ENCODE measurements at places on chromosomes 2 and 18. TPM values are rescaled to one million over a fixed set of nuclear protein-coding genes. Genes with fewer than 3 reads are reported as not detected.
A peak's percentile ranks its signal among the peaks of the same experiment; 100 is the strongest.

The TMEFF2 gene
- not detected for total RNA-seq

The CCDC68 gene
- total RNA-seq: not detected

The CFC1 gene
- total RNA-seq: not detected

The DSG4 gene
- total RNA-seq: not detected

The PAX8 gene
- total RNA-seq: 0.43 TPM

The RGPD4 gene
- total RNA-seq: 0.07 TPM

The TDRD15 gene
- not detected for total RNA-seq

- DNase-seq: no peak
- peak overlapping the region; percentile 57 for H3K27ac ChIP-seq
- no peaks in the 10 kb centered on the region for H3K27me3 ChIP-seq
- no peak overlapping the region for H3K4me3 ChIP-seq
- peaks cover 62% of the 10 kb centered on the region for H3K4me1 ChIP-seq
Observed at GRCh38 chr2:201137505-201138400, 21.8 kb downstream of the CFLAR start.

DNA sequence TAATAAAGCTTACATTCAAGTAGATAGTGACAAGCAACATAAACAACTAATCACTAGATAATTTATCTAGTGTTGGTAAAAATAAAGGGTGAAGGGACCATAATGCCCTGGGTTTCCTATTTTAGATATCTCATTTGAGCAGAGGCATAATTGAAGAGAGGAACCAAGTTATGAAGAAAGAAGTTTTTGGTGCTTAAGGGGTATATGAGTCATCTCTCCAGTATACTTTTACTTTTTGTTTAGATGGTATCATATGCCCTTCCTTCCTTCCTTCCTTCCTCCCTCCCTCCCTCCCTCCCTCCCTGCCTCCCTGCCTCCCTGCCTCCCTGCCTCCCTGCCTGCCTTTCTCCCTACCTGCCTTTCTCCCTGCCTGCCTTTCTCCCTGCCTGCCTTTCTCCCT lies 1053.5 kb upstream of the CELF4 start:
- no peaks in the 10 kb centered on the region for H3K36me3 ChIP-seq
- peaks cover 2% of the 10 kb centered on the region for H3K4me1 ChIP-seq
- H3K27me3 ChIP-seq: no peaks in the 10 kb centered on the region
- DNase-seq: no peak
- H3K4me3 ChIP-seq: no peak overlapping the region

DNA sequence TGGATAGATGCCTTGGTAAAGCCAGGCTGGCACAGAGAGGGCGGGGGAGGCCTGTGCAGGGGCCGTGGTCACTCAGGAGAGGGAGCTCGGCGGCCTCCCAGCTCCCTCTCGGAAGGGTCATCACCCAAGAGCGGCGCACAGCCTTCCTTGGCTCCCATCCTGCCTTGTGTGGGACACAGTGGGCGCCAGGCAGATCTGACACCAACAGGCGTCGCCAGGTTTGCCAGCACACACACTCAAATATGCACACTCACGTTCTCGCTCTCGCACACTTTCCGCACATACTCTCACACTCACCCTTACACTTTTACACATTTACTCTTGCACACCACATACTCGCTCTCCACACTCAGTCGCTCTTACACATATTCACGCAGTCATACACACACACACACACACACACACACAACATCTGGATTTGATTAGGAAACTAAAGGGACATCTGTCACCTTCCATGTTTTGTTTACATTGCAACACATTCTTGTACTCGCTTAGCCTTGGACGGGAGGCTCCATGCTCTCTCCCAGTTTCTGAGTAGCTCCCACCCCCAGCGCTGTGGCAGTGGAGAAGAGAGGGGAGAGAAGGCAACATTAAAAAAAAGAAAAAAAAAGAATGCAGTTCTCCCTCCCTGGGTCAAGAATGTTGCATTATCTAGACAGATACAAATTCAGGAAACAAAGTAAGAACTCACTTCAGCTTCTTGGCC lies 10.5 kb downstream of the CHMP1B start:
- H3K27me3 ChIP-seq: peaks cover under 1% of the 10 kb centered on the region
- H3K4me1 ChIP-seq: peaks cover 11% of the 10 kb centered on the region
- H3K36me3 ChIP-seq: no peaks in the 10 kb centered on the region
- H3K27ac ChIP-seq: no peak overlapping the region
- no peak overlapping the region for H3K4me3 ChIP-seq

DNA sequence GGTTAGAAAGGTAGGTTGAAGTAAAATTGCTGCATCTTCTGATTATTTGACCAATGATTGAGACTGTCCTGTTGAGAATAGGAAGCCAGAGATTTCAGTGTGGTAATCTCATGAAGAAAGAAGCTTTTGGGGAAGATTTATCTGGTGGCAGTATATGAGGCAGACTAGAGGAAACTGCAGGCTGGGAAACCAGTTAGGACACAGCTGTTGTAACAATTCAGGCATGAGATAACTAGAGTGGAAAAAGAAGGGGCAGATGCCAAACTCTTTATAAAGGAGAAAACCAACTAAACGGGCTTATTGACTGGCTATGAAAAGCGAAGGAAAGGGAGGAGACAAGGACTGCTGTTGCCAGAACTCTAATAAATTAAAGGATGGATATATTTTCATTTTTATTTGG lies 155.6 kb downstream of the TTC27 start:
- no peak overlapping the region for H3K27ac ChIP-seq
- no peak overlapping the region for H3K4me3 ChIP-seq
- DNase-seq: no peak

DNA sequence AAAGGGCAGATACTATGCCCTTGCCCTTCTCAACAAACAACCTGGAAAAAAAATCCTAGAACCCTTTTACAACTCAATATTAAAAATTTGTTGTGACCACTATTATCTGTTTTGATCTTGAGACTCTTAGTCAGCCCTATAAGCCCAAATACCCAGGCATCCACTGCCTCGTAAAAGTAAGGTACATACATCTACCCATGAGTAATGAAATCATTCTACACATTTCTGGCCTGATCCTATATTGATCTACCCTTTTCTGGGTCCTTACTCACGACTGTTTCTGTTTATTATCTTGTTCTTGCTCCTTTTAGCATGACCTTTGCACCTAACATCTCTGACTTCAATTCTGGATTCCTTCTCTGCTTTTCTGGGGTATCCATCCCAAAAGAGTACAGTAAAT lies 56.8 kb downstream of the SCG2 start:
- no peaks in the 10 kb centered on the region for H3K36me3 ChIP-seq
- H3K27me3 ChIP-seq: peaks cover 2% of the 10 kb centered on the region
- DNase-seq: no peak
- no peaks in the 10 kb centered on the region for H3K4me1 ChIP-seq
- H3K27ac ChIP-seq: no peak overlapping the region

DNA sequence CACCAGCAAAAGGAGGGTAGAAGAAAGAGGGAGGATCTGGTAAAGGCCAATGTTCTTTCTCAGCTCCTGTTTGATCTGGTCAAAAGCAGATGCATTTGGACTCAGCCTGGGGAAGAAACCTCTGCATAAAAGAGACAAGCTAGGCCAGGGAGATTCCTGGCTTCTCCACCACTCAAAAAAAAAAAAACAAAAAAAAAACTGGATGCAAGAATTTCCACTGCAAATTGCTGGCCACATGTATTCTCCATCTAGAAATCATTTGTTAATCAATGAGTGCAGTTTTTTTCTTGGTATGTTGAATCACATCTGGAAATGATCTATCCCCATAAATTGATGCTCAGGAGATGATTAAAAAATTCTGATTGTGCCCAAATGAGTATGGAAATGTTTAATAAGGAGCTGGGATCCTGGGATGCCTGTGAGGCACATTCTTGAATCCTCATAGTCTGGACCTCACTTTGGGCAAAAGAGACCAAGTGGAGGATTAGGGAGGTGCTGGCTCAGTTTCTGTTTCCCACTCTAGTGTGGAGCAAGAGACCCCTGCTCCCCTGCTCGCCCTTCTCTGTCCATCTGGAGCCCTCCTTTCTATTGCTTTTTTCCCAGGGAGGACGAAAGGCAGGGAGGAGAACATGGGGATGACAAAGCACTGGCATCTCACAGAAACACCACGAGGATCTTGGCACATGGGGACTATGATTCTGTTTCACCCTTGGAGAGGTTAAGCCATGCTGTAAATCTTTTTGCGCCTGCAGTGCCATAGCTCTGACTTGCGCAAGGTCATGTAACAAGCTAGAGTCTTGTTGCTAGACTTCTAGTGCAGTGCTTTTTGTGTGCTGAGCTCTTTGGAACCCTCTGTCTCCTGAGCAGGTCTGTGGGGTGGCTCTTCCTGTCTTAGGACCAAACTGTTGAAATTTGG lies 57.6 kb downstream of the APOB start:
- H3K4me3 ChIP-seq: no peak overlapping the region
- H3K27ac ChIP-seq: no peak overlapping the region
- no peaks in the 10 kb centered on the region for H3K4me1 ChIP-seq
- no peak for DNase-seq
- no peaks in the 10 kb centered on the region for H3K36me3 ChIP-seq

DNA sequence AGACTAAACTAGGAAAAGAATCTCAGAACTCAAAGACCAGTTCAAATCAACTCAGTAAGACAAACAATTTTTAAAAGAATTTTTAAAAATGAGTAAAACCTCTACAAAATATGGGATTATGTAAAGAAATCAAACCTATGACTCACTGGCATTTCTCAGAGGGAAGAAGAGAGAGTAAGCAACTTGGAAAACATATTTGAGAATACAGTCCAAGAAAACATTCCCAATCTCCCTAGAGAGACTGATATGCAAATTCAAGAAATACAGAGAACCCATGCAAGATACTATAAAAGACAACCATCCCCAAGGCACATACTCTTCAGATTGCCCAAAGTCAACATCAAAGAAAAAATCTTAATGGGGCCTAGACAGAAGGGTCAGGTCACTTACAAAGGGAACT lies 162.7 kb downstream of the WDPCP start:
- no peak overlapping the region for H3K27ac ChIP-seq
- DNase-seq: no peak
- H3K4me1 ChIP-seq: peaks cover 4% of the 10 kb centered on the region

GRCh38 chr18:3722649-3723433 lies 272.9 kb downstream of the TGIF1 start:
- DNase-seq: no peak
- no peak overlapping the region for H3K27ac ChIP-seq
- peaks cover 4% of the 10 kb centered on the region for H3K27me3 ChIP-seq
- H3K4me1 ChIP-seq: no peaks in the 10 kb centered on the region
- H3K4me3 ChIP-seq: no peak overlapping the region

- H3K27ac ChIP-seq: no peak overlapping the region
- DNase-seq: no peak
- H3K27me3 ChIP-seq: peaks cover 4% of the 10 kb centered on the region
- no peaks in the 10 kb centered on the region for H3K4me1 ChIP-seq
- peaks cover 3% of the 10 kb centered on the region for H3K36me3 ChIP-seq
Observed at GRCh38 chr18:76483780-76484179, 11.3 kb downstream of the ZNF516 start.

DNA sequence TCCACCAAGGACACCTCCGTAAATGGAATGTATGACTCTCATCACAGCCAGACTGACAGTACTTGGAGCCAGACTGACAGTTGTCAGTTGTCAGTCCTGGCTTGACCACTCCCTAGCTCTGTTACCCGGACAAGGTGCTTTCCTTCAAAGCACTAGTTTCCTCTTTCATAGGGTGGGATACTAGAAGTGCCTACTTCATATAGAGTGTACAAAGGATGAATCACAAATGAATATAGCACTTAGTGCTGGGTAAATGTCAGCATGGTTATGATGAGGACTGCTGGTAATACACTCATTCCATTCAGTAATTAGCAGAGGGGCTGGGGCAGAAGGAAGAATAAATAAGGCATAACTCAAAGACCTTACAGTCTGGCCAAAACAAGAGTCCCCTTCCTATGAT lies 91.4 kb downstream of the ARL4C start:
- DNase-seq: no peak
- no peaks in the 10 kb centered on the region for H3K36me3 ChIP-seq
- H3K27me3 ChIP-seq: no peaks in the 10 kb centered on the region
- H3K4me3 ChIP-seq: no peak overlapping the region
- H3K4me1 ChIP-seq: peaks cover 52% of the 10 kb centered on the region

- no peaks in the 10 kb centered on the region for H3K4me1 ChIP-seq
- no peaks in the 10 kb centered on the region for H3K36me3 ChIP-seq
- no peak overlapping the region for H3K4me3 ChIP-seq
- no peak overlapping the region for H3K27ac ChIP-seq
- no peak for DNase-seq
Observed at GRCh38 chr2:46878886-46879285, 36.7 kb downstream of the MCFD2 start.

DNA sequence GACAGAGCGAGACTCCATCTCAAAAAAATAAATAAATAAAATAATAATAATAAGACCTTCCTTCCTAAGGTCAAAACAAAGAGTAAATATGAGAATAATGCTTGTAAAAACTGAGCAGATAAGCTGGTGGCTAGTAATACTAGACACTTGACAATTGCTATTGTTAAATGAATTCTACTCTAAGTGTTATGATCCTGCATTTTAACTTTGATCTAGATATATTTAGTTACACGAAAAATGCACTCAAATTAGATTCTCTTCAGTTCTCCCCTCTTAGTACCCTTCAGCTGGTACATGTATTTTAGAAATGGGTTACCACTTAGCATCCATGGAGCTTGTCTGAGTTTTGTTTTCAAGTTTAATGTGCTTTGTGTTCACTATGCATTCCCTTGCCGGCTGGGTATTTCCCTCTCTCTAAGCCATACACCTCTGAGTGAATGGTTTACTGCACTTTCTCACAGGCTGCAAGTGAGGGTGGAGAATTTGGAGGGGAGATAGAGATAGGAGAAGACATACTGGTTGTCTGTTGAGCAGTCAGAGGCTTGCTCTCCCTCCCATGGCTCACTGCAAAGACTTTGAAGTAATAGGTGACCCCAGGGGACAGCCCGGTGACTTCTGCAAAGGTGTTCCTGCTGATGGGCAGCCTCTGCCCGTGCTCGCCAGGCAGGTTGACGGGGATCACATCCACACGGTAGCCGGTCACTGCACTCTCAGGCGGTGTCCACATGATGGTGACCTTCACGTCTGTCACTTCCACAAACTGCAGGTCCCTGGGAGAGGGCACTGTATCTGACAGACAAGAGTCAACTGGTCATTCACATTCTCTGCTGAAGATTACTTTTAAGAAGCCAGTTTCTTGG lies 29.9 kb downstream of the FN1 start:
- no peak for DNase-seq
- H3K36me3 ChIP-seq: no peaks in the 10 kb centered on the region
- no peak overlapping the region for H3K4me3 ChIP-seq
- no peak overlapping the region for H3K27ac ChIP-seq
- H3K27me3 ChIP-seq: peaks cover 6% of the 10 kb centered on the region
- H3K4me1 ChIP-seq: peaks cover 13% of the 10 kb centered on the region

- H3K4me3 ChIP-seq: no peak overlapping the region
- H3K36me3 ChIP-seq: no peaks in the 10 kb centered on the region
- no peaks in the 10 kb centered on the region for H3K4me1 ChIP-seq
- DNase-seq: no peak
- no peak overlapping the region for H3K27ac ChIP-seq
Observed at GRCh38 chr18:25074925-25075324, 277.0 kb downstream of the ZNF521 start.

All from activated CD8-positive, alpha-beta T cell treated with anti-CD3 and anti-CD28 coated beads for 36 hours (primary cell).